NCI-H460 (cell line): ENCODE measurements at places on chromosomes 12 and 14. TPM values are rescaled to one million over a fixed set of nuclear protein-coding genes. Genes with fewer than 3 reads are reported as not detected.

Gene GRIN2B
- not detected in 2 replicates for total RNA-seq

- DNase-seq, result no peak
These were observed 527 bp downstream of the CAMKK2 start for GRCh38 chr12:121295746-121296617.

GRCh38 chr12:98280152-98280551 lies 235.2 kb upstream of the TMPO start:
- DNase-seq, result no peak

DNA sequence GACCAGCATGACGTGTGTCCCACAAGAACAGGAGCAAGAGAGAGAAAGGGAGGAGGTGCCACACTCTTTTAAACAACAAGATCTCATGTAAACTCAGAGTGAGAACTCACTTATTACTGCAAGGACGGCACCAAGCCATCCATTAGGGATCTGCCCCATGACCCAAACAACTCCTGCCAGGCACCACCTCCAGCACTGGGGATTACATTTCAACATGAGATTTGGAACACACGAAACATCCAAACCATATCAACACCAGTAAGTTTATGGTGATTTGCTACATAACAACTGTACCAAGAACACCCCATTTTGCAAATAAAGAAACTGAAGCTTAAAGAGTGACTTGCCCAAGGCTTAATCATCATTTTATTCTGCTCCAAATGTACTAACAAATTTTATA lies 23.7 kb upstream of the OR6J1 start:
- DNase-seq, result no peak

DNA sequence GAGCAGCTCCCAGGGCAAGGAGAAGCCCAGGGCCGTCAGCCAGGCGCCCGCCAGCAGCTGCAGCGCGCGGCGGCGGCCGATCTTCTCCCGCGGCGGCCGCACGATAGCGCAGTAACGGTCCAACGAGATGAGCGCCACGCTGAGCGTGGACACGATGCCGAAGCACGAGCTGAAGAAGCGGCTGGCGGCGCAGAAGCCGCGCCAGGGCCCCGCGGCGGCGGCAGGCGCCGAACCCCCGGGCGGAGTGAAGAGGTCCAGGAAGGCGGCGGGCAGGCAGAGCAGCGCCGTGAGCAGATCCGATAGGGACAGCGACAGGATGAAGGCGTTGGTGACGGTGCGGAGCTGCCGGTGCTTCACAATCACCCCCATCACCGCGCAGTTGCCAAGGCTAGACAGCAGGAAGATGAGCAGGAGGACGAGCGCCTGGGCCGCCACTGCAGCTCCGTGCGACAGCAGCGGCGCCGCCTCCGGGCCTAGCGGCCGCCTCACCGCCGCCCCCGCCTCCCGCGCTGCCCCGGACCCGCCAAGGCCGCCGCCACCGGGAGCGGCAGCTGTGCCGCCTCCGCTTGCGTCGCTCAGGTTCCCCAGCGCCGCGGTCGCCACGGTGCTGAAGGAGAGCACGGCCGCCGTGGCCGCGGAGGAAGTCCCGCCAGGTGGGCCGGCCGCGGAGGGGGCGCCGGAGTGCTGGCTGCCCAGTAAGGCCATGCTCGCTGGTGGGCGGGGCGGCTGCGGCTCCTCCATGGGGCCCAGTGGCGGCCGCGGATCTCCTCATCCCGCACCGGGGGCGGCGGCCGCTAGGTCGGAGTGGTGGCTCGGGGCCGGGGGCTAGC lies 479 bp downstream of the GPR135 start:
- DNase-seq, result no peak

Gene P2RX7
- total RNA-seq, result 0.55 and 1.2 TPM in 2 replicates

GRCh38 chr14:34372786-34373185 lies 89.3 kb downstream of the SPTSSA start:
- no peak for DNase-seq

Gene SLC5A8
- not detected in 2 replicates for total RNA-seq

- DNase-seq, result no peak
These were observed 22.9 kb downstream of the PROX2 start for GRCh38 chr14:74852922-74853530.

- no peak for DNase-seq
These were observed 114.6 kb upstream of the SINHCAF start for GRCh38 chr12:31440586-31440985.

DNA sequence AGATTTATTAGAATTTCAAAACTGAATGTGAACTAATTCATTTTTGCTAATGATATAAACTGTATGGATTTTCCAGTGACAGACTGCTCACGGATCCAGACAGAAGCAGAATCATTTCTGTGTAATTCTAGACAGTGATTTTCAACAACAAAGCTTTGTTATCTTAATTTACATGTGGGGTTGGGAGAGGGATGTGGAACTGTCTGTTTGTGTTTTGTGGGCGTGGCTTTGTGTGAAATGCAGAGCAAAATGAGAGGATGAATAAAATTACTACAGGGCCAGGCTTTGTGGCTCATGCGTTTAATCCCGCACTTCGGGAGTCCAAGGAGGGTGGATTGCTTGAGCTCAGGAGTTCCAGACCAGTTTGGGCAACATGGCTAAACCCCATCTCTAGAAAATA lies 834.7 kb downstream of the GALC start:
- DNase-seq, result no peak

DNA sequence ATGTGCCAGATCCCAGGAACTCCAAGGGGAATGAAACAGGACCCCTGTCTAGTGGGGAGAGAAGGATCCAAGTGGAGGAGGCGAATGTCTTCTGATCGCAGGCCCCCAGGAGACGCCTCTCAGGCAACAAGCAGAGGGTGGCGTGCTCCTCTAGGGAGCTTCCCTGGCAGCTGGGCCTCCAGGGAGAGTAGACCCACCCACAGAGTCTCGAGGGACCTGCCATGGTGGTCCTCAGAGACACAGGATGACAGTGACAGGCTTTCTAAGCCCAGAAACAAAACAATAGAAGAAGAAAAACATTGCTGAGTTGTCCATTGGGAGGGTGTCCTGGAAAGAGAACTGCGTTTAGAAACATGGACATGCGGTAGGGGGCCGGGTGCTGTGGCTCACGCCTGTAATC lies 140.6 kb upstream of the MAP1LC3B2 start:
- DNase-seq, result no peak

Gene AKAP6
- total RNA-seq, result 0.92 and 2.7 TPM in 2 replicates

Gene TGFB3
- total RNA-seq, result 0.84 and 2.0 TPM in 2 replicates

DNA sequence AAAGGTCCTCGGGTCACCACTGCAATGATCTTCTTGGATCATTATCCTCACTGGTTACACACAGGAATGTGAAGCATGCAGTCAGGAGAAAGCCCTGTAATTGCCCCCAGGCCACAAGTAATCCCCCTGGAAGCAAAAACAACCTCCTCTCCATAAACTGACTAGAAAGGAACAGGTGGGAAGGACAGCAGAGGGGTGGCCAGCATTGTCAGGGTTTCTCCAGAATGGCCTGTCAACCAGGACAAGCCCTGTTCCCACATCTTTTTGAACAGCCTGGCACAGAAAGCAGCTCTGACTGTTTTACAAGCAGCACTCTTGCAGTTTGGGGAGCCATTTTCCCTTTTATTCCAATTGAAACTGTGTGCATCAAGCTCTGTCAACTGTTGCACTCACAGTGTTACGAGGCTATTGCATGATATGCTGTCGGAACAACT lies 36.1 kb downstream of the TMCC3 start:
- DNase-seq, result no peak

Gene MYF5
- total RNA-seq, result not detected in 2 replicates

DNA sequence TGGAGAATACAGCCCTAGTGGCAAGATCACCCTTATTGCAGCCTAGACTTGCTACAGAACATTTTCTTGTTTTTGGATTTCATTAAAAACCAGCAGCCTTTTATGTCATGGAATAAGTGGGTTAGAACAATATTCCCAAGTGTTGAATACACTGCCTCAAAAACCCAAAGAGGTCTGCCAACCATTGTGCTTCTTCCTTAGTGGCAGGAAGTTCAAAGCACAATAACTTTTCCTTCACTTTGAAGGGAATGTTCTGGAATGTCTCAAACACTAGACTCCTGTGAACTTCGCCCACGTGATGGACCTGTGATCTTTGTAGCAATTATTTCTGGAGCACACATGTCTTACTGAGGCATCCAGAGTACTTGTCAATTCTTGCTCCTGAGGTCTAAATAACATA lies 8.5 kb downstream of the SLC17A8 start:
- no peak for DNase-seq

Gene BICDL1
- 3.2 and 4.2 TPM in 2 replicates for total RNA-seq

DNA sequence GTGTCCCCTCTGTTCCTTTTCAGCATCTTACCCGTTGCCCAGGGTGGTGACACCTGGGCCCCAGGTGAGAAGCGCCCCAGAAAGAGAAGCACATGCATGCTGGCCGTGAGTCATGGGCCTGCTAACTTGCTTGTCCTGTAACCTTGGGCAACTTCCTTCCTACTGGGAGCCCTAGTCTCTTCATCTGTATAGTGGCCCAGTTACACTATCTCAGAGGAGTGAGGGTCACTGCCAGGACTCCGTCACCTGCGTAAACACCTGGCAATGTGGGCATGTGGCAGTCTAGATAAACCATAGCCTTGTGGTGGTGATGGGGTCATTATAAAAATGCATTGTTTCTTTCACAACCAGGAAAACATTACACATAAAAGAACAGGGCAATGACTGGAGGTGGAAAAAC lies 125.2 kb downstream of the SLC25A47 start:
- DNase-seq, result no peak

Gene ADGRD1
- 206 and 239 TPM in 2 replicates for total RNA-seq

Gene SOAT2
- total RNA-seq, result not detected in 2 replicates

Gene CFAP54
- 0.20 and 0.72 TPM in 2 replicates for total RNA-seq

- peak; percentile 67 for DNase-seq
These were observed at the start of gene CFAP73 for GRCh38 chr12:113149361-113150150. Gene CFAP73 (plus strand): TSS chr12:113149724. CDS start chr12:113149858, 134 bp downstream.

GRCh38 chr12:31234955-31235867 lies 90.7 kb downstream of the SINHCAF start:
- peak; percentile 23 for DNase-seq

Gene CFL2
- 43.4 and 48.8 TPM in 2 replicates for total RNA-seq

Gene PTGER2
- 0.29 and 0.42 TPM in 2 replicates for total RNA-seq

DNA sequence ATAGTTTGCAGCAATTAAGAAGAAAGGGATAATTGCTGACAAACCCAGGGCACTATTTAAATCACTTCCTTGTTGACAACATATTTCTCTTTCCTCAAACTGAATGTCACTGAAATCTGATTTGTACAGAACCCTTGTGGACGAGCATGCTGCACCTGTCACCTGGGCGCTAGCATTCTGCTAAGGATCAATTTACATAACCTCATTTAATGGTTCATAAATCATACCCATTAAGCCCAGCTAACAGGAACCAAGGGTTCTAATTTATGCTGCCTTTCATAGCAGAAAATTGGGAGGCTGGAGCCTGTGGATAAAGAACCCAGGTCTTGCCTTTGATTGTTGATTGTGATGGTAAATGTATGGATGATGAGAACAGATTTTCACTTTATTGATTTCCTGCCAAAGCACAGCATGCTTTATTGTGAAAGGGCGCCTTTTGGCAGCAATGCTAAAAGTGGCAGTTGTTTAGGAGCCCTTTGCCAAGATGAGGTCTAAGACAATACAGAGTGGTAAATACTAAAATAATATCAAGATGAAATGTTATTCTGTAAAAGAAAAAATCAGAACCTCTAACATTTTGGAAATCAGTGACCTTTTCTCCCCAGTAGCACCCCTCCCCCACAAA lies 95.4 kb downstream of the NKX2-1 start:
- DNase-seq, result no peak

GRCh38 chr14:43671716-43672485 lies 835.2 kb downstream of the FSCB start:
- no peak for DNase-seq

- no peak for DNase-seq
These were observed 47.7 kb upstream of the CMKLR1 start for GRCh38 chr12:108386709-108387360.

- DNase-seq, result no peak
These were observed 6.4 kb downstream of the SSH1 start for GRCh38 chr12:108850854-108851573.

DNA sequence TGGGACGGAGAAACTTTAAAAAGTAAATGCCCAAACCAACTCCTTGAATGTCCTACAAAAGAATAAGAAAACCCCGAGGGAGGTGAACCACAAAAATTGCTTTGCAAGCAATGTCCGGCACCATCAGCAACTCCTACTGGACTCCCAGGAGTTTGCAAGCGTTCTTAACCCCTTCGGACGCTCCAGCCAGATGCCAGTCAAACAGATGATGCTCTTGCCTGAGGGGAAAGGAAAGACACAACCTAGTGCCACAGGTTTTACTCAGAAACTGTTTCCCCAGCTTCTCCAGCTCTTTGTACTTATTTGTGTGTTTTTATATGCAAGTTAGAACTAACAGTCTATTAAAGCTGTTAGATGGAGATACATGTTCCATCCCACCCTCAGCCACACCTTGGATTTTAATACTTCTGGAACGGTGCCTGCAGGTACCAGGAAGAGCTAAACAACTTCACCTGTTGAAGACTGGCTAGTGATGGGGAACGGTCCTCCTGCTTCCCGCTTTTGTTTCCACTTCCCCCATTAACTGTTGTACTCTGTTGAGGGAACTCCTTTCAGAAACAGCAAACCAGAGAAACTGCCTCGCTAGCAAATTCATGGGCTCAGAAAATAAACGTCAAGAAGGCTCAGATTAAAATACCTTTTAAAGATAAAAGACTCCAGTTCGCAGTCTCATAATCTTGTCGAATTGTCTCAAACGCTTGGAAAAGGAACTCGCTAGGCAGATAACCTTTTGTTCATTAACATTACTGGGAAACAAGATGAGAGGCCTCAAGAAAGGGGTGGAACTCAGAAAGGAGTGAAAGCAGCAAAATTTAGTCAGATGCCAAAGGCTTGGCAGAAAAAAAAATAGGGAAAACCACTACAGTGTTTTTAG lies 1.1 kb upstream of the FERMT2 start:
- DNase-seq, result peak; percentile 78

GRCh38 chr12:16348435-16349130 lies 1.1 kb downstream of the MGST1 start:
- DNase-seq, result no peak

DNA sequence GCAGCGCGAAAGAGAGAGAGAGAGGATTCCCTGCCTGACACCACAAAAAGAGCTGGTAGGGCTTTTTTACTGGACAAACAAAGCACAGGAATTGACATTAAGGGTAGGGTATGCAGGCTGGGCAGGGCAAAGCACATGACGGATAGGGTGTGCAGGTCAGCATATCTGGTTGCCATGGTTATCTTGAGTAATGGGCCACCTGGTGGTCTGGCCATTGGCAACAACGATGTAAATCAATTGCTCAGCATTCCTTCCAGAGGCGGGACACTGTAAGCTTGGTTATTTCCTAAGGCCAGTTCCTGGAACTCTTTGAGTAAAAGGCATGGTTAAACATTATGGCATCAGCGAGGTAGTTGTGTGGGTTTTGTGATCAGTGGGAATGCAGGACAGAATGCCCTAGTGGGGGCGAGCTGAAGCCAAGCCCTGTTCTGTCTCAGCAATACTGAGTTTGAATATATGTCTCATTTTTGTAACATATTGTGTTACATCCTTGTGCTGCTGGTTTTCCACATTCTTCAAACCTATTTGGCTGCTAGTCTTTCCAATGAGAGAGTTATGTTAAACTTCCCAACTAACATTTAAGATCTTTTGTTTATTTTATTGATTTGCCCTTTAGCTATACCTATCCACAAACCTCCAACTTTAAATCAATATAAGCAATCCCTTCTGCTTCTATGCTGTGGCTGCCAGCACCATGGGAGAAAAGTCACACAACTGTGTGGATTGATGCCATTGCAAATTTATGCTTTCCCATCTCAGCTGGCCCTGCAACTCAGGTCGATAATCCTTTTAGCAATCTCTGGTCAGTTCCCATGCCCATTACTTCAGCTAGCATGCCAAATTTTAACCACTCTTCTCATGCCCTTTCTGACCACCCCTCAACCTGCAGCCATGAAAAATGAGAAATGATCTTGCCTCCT lies 396.7 kb upstream of the PDE3A start:
- peak; percentile 91 for DNase-seq

Gene LRRC10
- not detected in 2 replicates for total RNA-seq
